Left ventricle myocardium superior (tissue), 1 donor: ENCODE measurements at places on chromosomes 5 and 9. TPM values are rescaled to one million over a fixed set of nuclear protein-coding genes. Genes with fewer than 3 reads are reported as not detected.

GRCh38 chr5:109936996-109937395 lies 247.3 kb downstream of the MAN2A1 start:
- no peak for DNase-seq

Gene PAEP
- not detected for total RNA-seq

GRCh38 chr9:87742813-87743428 lies 17.0 kb downstream of the CTSL start:
- DNase-seq, result no peak

GRCh38 chr9:1253064-1253979 lies 203.2 kb downstream of the DMRT2 start:
- no peak for DNase-seq

GRCh38 chr5:107580889-107581820 lies 89.6 kb downstream of the EFNA5 start:
- no peak for DNase-seq
